ENCODE measurements at places on chromosomes 6 and 20. TPM values are rescaled to one million over a fixed set of nuclear protein-coding genes. Genes with fewer than 3 reads are reported as not detected.

CLDN20 gene
- total RNA-seq: not detected

SMIM13 gene
- 17.9 TPM for total RNA-seq

RAET1L gene
- total RNA-seq: not detected

DPPA5 gene
- total RNA-seq: not detected

NEDD9 gene
- total RNA-seq: 28.6 TPM

LY6G6D gene
- total RNA-seq: not detected

Data from thoracic aorta endothelial cell (primary cell).